ENCODE measurements at places on chromosomes 7 and 10.

GRCh38 chr10:63717027-63717715 is 196.0 kb downstream of the REEP3 start:
- no peak for DNase-seq

- no peak for DNase-seq
These were observed 120.1 kb downstream of the LRRN3 start for GRCh38 chr7:111210996-111211395.

DNA sequence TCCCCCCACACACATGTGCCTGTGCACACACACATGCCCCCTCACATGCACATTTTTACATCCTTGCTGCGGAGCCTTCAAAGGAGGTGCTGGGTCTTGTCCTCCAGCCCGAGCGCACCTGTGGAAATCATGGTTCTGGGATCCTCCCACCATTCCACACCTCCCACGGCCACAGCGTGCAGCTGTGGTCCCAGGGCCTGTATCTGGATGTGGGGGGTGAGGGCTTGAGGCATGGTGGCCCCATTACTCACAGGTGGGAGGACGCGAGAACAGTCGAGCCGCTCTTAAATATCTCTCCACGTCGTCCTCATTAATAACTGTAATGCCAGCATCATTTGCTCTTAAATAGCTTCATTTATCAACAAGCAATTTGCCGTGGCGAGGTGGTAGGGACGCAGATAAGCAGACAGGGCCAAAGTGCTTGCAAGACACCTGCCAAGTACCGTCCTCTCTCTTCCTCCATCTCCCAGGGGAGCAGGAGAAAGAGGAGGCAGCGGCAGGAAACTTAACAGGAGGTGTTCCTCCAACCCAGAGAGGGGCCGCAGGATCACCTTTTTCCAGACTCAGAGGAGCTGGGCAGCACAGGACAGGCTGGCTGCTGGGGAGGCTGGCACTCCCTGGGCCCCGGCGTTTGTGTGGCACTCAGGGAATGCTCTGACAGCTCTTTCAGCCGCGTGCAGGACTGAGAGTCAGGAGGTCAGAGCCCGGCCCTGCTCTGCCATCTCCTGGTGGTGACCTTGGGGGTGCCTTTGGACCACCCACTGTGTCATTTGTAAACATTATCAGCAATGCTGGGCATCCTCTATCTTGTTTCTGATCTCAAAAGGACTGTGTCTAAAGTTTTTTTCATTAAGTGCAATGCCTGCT is 87.4 kb downstream of the CDH23 start:
- no peak for DNase-seq

DNA sequence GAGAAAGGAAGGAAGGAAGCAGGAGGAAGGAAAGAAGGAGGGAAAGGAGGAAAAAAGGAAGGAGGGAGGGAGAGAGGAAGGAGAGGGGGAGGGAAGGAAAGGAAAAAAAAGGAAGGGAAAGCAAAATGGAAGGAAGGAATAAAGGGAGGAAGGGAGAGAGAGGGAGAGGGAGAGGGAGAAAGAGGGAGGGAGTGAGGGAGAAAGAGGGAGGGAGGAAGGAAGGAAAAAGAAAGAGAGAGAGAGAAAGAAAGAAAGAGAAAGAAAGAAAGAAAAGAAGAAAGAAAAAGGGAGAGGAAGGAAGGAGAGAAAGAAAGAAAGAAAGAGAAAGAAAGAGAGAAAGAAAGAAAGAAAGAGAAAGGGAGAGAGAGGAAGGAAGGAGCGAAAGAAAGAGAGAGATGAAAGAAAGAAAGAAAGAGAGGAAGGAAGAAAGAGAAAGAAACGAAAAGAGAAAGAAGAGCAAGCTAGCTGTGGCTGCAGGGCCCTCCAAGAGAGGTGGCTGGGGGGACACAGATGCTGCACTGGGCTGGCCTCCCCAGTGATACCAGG is 472.4 kb upstream of the MGMT start:
- DNase-seq, result no peak

GRCh38 chr7:40470817-40471216 is 336.0 kb downstream of the SUGCT start:
- no peak for DNase-seq

GRCh38 chr10:49564461-49565009 is 25.6 kb upstream of the ERCC6 start:
- DNase-seq, result no peak

GRCh38 chr7:96985992-96986391 is 19.4 kb upstream of the DLX6 start:
- DNase-seq, result no peak

- no peak for DNase-seq
These were observed 160.9 kb upstream of the FZD8 start for GRCh38 chr10:35803046-35803445.

GRCh38 chr10:44385026-44385695 is at the start of gene CXCL12:
Gene CXCL12 (minus strand): TSS chr10:44385097. CDS start chr10:44385005, 92 bp downstream.
- DNase-seq, result no peak

- DNase-seq, result no peak
These were observed 8.4 kb downstream of the LRRC4 start for GRCh38 chr7:128022631-128023532.

GRCh38 chr10:17029581-17030271 is 99.9 kb downstream of the CUBN start:
- DNase-seq, result peak; percentile 83

- no peak for DNase-seq
These were observed 304.4 kb upstream of the C7orf33 start for GRCh38 chr7:148286150-148286549.

GRCh38 chr7:15407910-15408309 is 153.9 kb downstream of the AGMO start:
- DNase-seq, result no peak

DNA sequence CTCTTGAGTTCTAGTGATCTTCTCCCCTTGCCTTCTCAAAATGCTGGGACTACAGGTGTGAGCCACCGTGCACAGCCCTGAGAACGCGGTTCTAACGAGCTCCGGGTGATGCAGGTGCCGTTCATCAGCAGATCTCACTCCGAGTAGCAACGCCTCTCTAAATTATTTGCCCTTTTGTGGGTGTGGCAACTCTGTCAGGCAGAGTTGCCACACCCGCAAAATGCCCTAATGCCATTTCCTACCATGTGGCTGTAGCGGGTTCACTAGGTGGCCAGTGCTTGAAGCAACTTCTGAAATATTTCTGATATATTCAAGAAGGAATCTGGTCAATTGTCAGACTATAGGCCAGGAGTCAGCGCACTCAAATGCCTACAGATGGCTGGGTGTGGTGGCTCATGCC is 62.9 kb upstream of the NMT2 start:
- no peak for DNase-seq

- peak; percentile 45 for DNase-seq
These were observed 1.1 kb downstream of the TTYH3 start for GRCh38 chr7:2632733-2633537.

DNA sequence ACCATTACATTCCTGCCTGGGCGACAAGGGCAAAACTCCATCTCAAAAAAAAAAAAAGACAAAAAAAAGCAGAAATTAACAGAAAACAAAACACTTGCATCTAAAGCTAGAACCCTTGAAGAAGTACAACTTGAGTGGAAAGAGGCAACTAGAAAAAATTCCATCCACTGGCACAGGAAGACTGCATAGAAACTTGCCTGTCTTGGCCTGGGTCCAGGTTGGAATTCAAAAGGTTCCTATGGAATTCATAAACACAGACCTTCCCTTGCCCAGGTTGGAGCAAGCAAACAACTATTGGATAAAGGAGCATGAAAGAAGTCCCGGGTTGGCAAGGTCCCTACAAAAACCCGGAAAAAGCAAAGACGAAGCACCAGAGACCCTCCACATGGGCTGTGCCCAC is 69.8 kb downstream of the CCDC71L start:
- no peak for DNase-seq

DNA sequence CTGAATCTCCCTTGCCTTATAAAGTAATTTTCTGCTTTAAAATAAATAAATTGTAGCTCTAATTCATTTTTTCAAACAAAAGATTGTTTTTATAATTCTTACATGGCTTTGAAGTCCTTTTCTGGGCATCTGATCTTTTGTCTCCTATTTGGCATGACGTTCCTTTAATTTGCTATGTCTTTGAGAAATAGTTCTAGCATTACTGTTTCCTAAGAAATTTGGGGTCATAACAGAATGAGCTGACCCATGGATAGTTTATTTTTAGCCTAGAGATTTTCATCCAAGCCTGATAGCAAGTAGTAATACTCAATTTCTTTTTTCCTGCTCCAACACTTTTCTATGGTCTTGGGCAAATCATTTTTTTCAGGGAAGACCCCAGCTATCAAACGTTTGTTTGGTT is 31.4 kb downstream of the CCDC71L start:
- DNase-seq, result no peak

Measured in stimulated activated CD8-positive, alpha-beta memory T cell treated with anti-CD3 and anti-CD28 coated beads, Interleukin-7, amount 100 ng/mL, for 4 hours (primary cell).